ENCODE measurements at places on chromosomes 7 and 10. TPM values are rescaled to one million over a fixed set of nuclear protein-coding genes. Genes with fewer than 3 reads are reported as not detected.
A peak's percentile ranks its signal among the peaks of the same experiment; 100 is the strongest.

PKD2L1 gene
- total RNA-seq: not detected

FKBP6 gene
- total RNA-seq: not detected

PNLIP gene
- total RNA-seq: not detected

DNA sequence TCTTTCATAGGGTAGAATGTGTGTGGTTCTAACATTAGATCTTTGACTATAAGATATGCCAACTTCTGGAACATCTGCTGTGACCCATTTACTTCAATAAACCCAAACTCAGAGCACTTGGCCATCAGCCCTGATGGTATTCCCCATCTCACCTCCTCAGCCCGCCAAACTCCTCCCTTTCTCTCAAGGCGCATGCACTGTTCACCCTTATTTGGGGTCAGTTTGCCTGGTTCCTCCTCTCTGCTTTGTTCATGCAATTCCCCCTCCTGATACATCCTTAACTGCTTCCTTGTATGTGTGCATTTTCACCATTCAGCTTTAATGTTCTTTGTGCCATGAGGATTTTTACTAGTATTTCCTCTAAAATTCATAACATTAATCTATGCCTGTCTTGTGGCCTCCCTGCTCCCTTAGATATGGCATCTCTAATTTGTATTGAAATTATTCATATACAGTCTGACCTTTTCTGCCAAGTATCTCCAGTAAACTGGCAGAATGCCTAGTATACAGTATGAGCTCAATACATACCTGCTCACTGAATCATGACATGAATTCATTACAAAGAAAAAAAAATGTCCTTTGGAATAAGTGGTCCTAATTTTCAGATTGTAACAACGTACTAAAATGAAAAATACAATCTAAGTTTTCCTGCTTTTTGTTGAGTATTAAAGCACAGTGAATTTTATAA, 336.8 kb upstream of the IGFBP3 start:
- DNase-seq: peak; percentile 54

DNA sequence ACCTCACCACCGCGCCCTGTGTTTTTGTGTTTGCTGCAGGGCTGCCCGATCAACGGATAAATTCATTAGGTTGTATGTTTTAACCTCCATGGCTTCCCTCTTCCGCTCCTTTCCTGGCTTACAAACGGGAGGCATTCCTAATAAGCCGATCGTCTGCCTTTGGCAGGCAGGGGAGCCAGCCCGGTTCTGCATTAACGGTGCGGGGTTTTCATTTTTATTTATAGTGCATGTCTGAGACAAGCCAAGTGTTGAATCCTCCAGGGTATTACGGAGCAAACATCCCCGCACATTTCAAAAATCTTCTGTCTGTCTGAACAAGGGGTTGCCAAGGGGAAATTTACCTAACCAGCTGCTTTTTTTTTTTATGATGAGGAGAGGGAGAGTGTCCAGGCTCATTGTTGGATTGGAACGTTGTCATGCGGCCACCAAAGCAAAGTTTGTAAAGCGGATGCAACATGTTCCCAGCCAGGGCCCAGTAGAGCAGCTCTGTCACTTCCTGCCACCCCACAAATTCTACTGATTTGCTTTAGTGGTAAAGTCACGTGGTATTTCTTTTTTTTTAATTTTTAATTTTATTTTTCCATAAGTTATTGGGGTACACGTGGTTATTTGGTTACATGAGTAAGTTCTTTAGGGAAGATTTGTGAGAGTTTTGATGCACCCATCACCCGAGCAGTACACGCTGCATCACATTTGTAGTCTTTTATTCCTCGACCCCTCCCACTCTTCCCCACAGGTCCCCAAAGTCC, 92.3 kb upstream of the BAIAP2L1 start:
- no peak for DNase-seq

DNA sequence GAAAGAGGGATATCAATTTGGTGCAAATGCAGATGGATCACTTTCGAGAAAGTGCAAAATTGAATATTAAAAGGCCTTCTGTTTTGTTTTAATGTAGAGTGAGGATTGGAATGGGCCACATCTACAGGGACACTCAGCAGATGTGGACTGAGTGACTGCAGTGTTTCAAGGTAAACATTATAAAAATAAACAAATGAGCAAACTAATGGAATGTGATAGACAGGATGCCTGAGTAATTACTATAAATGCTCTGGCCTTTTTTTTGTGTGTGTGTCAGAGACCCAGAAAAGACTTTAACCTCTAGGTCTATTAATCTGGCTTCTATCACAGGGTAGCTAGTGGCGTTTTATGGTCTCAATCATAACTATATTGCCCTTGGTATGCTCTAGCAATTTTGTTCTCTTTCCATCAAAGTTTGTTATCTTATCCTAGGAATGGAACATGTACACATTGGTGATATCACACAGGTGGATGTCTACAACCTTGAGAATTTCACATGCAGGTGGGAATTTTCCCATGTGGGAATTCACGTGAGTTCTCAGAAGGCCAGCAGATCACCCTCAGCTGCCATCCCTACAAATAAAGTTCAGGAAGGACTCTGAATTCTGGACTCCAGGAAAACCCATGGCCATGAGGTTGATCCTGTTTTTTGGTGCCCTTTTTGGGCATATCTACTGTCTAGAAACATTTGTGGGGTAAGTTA, at the start of gene CPA2:
TSS of gene CPA2 (plus strand) at position 606 of the 703 bp plus-strand sequence. CDS start at position 625, 19 bp downstream.
- no peak for DNase-seq

- peak; percentile 97 for DNase-seq
Observed at GRCh38 chr10:33365871-33366411, 31.5 kb upstream of the NRP1 start.

- no peak for DNase-seq
Observed at GRCh38 chr7:138001529-138002095, at the start of gene CREB3L2. Gene CREB3L2 (minus strand): TSS chr7:138002086. CDS start chr7:138001705, 381 bp downstream.

- no peak for DNase-seq
Observed at GRCh38 chr10:69677985-69678654, 48.1 kb downstream of the FAM241B start.

GRCh38 chr7:1193593-1194424, 33.8 kb upstream of the ZFAND2A start:
- no peak for DNase-seq

GRCh38 chr10:124952123-124952522, 10.2 kb downstream of the ZRANB1 start:
- DNase-seq: no peak

GRCh38 chr7:102459221-102459844, 5.3 kb downstream of the ALKBH4 start:
- DNase-seq: no peak

GRCh38 chr10:85791818-85792532, 574.6 kb downstream of the GRID1 start:
- no peak for DNase-seq

DNA sequence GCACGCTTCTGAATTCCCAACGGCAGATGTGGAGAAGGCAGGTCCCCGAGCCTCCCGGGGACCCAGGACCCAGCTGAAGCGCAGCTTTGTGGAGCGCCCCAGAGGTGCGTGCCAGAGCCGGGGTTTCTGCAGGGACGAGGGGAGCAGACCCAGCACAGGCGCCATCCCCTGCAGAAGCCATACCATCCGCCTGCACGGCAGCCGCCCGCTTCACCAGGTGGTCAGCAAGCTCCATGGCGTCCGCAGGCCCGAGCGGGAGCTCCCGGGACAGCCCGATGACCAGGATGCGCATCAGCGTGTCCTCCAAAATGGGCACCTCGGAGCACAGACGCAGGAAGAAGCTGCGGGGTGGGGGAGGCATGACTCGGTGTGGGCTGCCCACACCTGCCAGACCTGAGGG, 10.6 kb downstream of the INTS1 start:
- DNase-seq: no peak

GRCh38 chr10:73908853-73909539, 1.9 kb upstream of the PLAU start:
- DNase-seq: peak; percentile 97

DNA sequence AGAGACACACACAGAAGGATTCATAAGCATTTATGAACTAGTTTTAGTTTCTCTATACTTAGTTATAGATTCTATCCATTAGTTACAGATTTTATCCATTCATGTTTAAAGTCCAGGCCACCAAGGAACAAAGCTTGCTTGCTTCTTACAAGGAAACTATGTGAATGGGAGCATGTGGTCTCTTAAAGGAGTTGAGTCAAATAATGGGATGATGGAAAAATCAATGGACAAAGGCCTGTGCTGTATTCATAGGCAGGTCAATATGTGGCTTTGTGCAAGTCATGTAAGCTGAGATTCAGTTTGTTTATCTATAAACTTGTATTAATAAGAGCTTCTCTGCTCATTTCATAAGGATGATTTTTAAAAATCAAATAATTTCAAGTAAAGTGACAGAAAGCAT, 172.8 kb upstream of the CDK1 start:
- no peak for DNase-seq
